ENCODE measurements at places on chromosomes 2 and 18.

- no peak for DNase-seq
These were observed 69.3 kb upstream of the SNTG2 start for GRCh38 chr2:881204-881918.

GRCh38 chr2:238669046-238669445, 178.8 kb upstream of the TWIST2 start:
- no peak for DNase-seq

DNA sequence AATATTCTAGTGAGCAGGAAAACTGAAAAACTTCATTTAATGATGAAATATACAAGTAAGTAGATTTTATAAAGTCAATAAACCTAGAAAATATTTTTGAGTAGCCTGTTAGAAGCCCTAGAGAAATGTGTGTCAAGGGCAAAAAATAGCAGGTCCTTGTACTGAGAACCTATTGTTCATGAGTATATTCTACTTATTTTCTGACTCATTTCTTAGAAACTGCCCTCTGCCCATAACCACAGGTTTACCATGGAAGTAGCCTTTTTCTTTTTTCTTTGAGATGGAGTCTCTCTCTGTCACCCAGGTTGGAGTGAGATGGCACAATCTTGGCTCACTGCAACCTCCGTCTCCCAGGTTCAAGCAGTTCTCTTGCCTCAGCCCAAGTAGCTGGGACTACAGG, 19.4 kb upstream of the SELENOI start:
- DNase-seq, result no peak

- DNase-seq, result no peak
These were observed 392.8 kb upstream of the MEIS1 start for GRCh38 chr2:66041902-66042657.

DNA sequence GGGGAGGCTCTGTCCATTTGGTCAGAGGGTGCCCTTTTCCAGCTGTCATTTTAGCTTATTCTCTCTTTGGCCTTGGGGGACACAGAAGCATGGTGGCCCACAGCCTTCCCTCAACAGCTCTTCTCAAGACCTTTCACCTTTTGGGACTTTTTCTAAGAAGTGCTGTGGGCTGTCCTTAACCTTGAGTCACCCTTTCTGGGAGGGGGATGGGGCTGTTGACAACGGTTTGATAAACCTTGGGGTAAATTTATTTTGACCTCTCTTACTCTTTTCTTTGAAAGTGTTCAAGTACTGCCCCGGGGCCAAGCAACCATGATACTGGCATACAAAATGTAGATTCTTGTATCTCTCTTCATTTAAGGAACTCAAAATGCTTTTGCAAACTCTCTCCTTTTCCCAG, 13.7 kb downstream of the IGFBP5 start:
- no peak for DNase-seq

DNA sequence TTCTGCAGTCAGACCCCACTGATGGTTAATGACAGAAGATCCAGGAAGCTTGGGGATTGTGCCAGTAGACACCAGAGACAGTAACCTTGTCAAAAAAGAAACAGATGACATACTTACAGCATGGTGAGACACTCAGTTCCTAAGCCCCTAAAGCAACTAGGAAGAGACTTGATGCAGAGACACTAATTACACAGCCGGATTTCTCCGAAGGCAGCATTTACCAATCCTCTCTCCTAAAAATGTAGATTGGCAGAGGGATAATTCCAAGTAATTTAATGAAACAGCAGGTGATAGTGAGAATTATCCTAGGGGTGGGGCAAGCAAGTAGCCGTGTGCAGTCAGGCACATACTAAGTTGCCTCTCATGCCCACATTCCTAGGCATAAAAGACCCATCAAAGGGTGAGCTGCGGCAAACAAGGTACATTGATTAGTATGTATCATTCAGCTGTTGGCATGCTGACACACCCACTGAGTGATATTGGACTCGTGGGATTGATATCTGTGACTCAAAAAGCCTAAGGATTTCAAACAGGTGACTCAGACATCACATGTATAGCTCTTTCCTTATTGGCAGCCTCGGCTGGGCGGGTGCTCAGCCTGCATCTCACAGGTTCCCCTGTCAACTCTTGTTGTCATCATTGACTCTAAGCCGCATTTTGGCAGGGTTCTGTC, 296.7 kb upstream of the ATP5MC3 start:
- no peak for DNase-seq

GRCh38 chr2:177422271-177422670, 29.7 kb downstream of the AGPS start:
- DNase-seq, result no peak

- DNase-seq, result no peak
These were observed 40.4 kb downstream of the CELF4 start for GRCh38 chr18:37525262-37525585.

DNA sequence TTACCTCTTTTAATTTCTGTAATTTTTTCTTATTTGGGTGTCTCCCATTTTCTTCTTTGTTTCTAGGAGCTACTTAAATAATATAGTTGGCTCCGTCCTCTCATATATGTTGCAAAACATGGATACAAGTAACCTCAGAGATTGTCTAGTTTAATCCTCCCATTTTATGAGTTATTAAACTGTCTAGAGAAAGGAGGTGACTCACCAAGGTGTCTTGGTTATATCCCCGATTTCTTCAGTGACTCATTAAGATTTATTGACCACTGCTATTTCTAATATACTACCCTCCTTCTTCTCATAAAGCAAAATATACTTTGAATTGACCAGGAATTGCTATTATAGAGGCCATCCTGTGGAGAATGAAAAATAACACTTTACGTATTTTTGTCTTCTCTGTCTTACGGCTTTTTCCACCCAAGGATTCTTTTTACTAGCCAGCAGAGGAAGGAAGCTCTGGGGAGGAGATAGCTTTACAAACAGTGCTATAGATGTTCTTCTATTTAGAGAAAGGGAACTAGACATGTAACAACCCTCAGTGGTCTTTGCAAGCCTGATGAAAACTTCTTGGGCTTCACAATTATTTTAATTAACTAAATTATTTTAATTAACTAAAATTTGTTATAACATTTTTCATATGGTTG, 300.4 kb upstream of the TNP1 start:
- DNase-seq, result no peak

- no peak for DNase-seq
These were observed 627 bp downstream of the WIPF1 start for GRCh38 chr2:174597009-174597344.

DNA sequence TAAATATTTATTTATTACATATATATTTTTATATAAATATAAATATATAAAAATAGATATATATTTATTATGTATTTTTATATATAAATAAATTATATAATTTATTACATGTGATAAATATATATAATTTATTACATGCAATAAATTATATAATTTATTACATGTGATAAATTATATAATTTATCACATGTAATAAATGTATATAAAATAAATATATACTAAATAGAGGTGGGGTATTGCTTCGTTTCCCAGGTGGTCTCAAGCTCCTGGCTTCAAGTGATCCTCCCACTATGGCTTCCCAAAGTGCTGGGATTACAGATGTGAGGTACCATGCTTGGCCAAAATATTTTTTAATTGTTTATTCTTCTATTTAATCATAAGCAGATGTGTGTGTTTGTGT, 3.6 kb upstream of the G6PC2 start:
- no peak for DNase-seq

- no peak for DNase-seq
These were observed 45.6 kb downstream of the LPIN2 start for GRCh38 chr18:2967357-2967756.

GRCh38 chr18:43970656-43971055, 693.4 kb upstream of the SYT4 start:
- DNase-seq, result no peak

GRCh38 chr2:105890111-105890510, 145.4 kb downstream of the NCK2 start:
- DNase-seq, result no peak

DNA sequence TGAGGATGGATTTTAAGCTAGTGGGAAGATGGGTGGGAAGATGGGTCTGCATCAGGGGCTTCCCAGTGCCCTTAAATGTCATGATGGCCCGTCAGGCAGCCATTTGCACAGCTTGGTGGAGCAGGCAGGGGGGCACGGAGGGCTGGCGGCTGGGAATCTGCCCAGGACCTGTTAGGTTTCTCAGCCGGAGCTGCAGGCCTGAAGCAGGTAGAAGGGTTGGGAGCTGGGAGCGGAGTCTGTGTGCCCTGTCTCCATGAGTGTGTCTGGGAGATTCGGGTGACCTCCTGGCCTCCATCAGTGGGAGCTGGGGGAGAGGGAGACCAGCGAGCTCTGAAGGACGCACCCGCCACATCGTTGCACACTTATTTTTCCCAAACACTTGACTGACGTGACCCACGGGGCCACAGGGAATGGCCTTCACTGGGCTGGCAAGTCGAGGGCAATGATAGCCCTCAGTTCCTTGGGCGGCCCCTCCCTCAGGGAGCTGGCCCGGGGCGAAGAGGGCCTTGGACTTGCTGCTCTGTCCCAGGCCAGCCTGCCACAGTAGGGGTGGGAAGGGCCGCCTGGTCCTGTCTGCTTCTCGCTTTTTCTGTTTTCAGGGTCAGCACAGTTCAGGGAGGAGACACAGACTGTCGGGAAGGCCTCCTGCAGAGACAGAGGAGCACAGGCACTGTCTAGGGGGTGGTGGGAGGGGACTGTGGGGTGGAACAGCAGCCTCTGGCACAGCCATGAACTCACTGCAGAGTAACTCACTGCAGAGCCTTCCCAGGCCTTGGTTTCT, 236.8 kb downstream of the ZBTB7C start:
- no peak for DNase-seq

DNA sequence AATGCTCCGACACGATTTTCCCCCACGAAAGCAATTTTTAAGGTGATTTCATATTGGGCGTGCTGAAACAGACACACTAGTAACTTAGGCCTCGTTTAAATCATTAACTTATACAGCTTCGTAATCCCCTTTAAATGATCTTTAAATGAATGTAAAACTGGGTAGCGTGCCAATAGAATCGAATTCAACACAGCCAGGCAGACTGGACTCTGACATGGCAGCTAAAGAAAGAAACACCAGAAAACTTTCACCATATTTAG, 2.4 kb upstream of the ID2 start:
- DNase-seq, result no peak

- DNase-seq, result no peak
These were observed 291.6 kb upstream of the HDAC4 start for GRCh38 chr2:239692362-239692851.

GRCh38 chr18:2908946-2909335, 62.1 kb downstream of the EMILIN2 start:
- no peak for DNase-seq

GRCh38 chr18:30971338-30971956, 71.1 kb downstream of the DSC3 start:
- peak; percentile 58 for DNase-seq

Data from COR-L47 (cell line).